ENCODE measurements at places on chromosomes 1 and 21.

DNA sequence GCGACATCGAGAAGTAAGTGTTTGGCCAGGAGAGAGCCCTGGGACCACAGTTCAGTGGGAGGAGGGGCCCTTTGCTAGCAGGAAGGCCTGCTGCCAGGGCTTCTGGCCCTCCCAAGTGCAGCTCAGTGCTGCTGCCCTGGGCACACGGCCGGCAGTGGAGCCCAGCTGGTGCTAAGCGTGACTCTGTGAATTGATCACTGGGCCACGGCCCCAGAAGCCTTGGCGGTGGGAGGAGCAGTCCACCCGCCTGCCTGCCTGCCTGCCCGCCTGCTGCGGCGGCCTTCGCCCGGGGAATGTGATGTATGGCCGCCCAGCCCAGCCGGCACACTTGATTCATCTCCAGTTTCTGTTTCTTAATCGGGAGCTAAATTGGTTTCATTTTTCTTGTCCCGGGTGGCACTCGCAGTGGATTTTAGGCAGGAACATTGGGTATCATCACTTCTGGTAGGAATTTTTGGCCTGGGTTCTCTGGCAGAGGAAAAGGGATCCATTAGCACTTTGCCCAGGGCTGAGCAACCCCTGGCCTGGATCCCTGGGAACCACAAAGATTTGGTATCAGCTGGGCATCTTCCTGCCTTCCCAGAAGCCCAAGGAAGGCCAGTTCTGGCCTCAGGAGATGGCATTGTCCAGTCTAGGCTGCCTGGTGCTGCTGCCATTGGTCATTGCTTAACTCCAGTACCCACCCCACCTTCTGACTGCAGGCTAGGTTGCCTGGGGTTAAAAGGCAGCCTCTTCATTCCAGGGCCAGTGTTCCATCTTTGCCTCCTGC lies 28.6 kb downstream of the TMEM53 start:
- DNase-seq: no peak

- DNase-seq: no peak
These were observed 8.5 kb downstream of the SERINC2 start for GRCh38 chr1:31421371-31422040.

GRCh38 chr1:37151789-37152188 lies 117.5 kb upstream of the GRIK3 start:
- no peak for DNase-seq

GRCh38 chr1:5502311-5503194 lies 489.7 kb downstream of the NPHP4 start:
- no peak for DNase-seq

GRCh38 chr1:174818014-174818616 lies 181.6 kb upstream of the CACYBP start:
- no peak for DNase-seq

- peak; percentile 95 for DNase-seq
These were observed at the start of gene WDR47 for GRCh38 chr1:109041621-109042468. Gene WDR47, minus strand, starts transcription at chr1:109042102. Its CDS starts 18,590 bp downstream, at chr1:109023512.

DNA sequence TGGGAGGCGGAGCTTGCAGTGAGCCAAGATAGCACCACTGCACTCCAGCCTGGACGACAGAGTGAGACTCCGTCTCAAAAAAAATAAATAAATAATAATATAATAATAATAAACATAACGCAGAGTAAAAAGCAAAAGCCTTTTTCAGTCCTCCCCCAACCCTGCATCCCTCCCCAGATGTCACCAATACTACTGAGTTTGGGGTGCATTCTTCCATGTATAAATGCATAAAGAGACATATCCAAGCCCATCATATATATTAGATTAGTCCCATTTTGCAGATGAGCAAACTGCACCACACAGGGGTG lies 930 bp upstream of the ADAMTSL4 start:
- DNase-seq: no peak

GRCh38 chr1:173868266-173869020 lies at the start of gene ZBTB37:
Gene ZBTB37, plus strand, starts transcription at chr1:173868380. Its CDS starts 1,846 bp downstream, at chr1:173870226.
- DNase-seq: peak; percentile 93

DNA sequence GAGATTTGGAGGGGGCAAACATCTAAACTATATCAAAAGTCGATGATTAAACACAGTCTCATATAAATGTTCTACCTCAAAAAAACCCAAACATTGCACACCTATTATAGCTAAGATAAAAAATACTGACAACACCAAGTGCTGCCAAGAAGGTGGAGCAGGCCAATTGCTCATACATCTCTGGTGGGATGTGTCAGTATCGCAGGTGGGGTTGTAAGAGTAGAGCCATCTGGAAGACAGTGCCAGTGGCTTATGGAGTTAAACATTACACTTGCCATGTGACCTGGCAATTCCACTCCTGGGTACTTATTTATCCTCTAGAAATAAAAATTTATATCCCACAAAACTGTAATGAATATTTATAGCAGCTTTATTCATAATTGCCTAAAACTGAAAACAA lies 213.4 kb downstream of the DISC1 start:
- no peak for DNase-seq

DNA sequence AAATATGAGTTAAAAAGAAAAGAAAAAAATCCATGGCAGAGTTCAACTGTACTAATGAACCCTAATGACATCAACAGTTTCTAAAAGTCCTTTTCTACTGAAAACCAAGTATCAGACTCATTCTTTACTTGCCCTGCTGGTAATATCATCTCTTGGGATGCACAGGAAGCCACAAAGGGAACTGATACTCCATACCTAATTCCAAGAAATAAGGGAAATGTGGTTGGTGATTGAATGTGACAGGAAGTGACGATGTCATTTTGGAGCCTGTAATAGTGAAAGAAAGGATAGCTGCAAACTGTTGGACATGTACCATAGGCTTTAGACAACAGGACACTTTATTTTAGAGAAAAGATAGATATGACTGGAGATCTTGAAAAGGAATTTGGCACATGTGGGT lies 98.7 kb upstream of the VAV3 start:
- DNase-seq: peak; percentile 28

DNA sequence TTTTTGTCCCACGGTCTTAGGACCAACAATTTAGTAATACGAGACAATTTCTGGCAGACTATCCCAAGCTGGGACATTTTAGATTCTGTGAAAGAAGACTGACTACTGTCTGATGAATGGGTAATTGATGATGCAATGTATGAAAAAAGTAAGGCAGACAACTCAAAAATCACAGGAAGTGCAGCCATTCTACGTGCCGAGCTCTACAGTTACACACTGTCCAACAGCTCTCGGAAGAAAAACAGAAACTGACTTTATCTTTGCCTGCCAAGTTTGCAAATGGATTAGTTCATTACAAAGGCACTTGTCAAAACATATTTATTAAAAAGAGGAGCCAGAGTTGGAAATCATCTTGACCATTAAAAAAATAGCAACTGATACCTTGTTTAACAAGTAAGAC lies 31.3 kb downstream of the ZBTB8B start:
- no peak for DNase-seq

DNA sequence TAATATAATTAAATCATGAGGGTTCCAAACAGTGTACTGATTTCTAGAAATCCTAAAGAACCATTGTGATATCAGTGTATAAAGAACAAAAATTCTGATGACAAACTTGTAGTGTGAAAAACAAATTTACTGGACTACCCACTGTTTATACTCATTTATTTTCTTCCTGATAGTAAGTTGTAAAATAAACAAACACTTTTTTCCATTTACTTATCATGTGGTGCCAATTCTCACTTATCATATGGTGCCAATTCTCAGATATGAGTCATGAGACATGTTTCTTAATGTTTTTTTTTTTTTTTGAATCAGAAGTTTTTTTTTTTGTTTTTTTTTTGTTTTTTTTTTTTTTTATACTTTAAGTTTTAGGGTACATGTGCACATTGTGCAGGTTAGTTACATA lies 137.7 kb downstream of the LEPR start:
- DNase-seq: no peak

GRCh38 chr1:28147264-28148094 lies 29.0 kb downstream of the PTAFR start:
- DNase-seq: no peak

DNA sequence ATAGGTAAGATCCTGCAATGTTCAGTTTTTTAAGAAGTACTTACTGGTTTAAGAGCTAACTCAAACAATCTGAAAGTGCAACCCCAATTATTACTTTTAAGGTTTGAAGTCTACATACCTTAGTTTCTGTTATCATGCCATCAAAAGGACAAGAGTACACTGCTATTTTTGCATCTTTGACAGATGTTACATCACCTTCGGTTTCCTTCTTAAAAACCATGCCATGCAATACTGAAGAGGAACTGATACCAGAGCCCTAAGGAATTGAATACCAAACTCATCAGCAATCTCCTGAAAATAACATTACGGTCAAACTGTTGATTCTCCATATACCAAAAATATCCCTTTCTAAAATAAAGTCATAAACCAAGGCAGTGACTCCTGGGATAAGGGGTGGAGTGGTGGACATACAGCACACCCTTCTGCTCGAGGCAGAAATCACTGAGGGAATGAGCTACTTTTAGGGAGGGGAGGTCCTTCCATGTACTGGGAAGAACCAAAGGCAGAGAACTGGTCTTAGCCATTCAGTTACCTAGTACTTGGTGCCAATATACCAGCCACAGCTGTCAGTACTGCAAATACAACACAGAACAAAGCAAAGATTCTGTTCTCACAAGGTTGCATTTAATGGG lies 8.5 kb downstream of the CCT8 start:
- no peak for DNase-seq

DNA sequence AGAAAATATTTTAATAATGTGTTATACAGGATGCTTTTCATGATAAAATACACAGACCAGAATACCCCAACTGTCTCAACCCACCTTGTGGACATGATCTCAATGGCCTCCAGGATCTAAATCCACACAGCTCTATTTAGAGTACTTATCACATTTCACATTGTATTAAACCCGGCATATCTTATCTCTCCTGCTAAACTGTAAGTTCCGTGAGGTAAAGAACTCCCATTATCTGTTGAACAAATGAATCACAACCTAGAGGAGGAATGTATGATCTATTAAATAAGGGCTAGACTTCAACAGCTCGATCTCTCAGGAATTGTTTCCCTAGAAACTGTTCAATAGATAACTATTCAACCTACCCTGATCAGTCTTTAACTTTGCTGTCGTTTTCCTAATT lies 6.9 kb downstream of the ETV3 start:
- no peak for DNase-seq

GRCh38 chr1:32138965-32139364 lies 31.1 kb downstream of the KPNA6 start:
- no peak for DNase-seq

GRCh38 chr1:77830946-77831345 lies 51.5 kb downstream of the MIGA1 start:
- no peak for DNase-seq

- no peak for DNase-seq
These were observed 36.2 kb upstream of the HFM1 start for GRCh38 chr1:91440847-91441246.

GRCh38 chr1:107620753-107621152 lies 344.2 kb downstream of the VAV3 start:
- no peak for DNase-seq

GRCh38 chr1:198295225-198295624 lies 138.4 kb downstream of the NEK7 start:
- no peak for DNase-seq

GRCh38 chr1:60589916-60590315 lies 492.4 kb upstream of the NFIA start:
- DNase-seq: no peak
